ENCODE measurements at places on chromosomes 16 and 17. TPM values are rescaled to one million over a fixed set of nuclear protein-coding genes. Genes with fewer than 3 reads are reported as not detected.

GRCh38 chr16:83306961-83307593, 500.7 kb upstream of the HSBP1 start:
- DNase-seq = no peak

GRCh38 chr17:44522883-44523671, 19.9 kb upstream of the GPATCH8 start:
- peak; percentile 63 for DNase-seq

GRCh38 chr16:28010671-28011070, 52.8 kb downstream of the GSG1L start:
- DNase-seq = no peak

- DNase-seq = no peak
Observed at GRCh38 chr16:30747331-30747730, 894 bp upstream of the PHKG2 start.

DNA sequence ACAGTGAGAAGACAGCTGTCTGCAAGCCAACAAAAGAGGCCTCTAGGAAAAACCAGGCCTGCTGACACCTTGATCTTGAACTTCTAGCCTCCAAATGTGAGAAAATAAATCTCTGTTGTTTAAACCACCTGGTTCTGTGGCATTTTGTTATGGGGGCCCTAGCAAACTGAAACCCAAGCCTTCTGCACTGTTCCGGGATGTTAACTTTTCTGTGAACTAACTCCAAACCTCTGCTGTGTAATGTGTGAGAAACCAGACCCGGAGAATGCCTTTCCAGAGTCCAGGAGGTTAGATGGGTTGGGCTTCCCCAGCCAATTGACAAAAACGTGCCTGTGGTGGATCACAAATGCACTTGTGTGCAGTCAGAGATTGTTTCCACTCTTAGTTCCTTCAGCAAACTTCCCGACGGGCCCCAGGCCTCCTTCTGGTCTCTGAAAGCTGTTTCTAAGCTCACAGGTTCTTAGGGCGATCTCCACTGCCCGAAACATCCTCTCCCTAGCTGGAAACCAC, 13.6 kb upstream of the GGA2 start:
- DNase-seq = no peak

Gene SLC16A11
- total RNA-seq = 0.64 TPM

Gene CIAPIN1
- 56.0 TPM for total RNA-seq

Gene CACNG1
- total RNA-seq = not detected

Gene KRTAP9-8
- total RNA-seq = not detected
